Stimulated activated CD8-positive, alpha-beta memory T cell treated with anti-CD3 and anti-CD28 coated beads, Interleukin-7, amount 100 ng/mL, for 1 hour (primary cell): ENCODE measurements at places on chromosomes 5 and 9.

DNA sequence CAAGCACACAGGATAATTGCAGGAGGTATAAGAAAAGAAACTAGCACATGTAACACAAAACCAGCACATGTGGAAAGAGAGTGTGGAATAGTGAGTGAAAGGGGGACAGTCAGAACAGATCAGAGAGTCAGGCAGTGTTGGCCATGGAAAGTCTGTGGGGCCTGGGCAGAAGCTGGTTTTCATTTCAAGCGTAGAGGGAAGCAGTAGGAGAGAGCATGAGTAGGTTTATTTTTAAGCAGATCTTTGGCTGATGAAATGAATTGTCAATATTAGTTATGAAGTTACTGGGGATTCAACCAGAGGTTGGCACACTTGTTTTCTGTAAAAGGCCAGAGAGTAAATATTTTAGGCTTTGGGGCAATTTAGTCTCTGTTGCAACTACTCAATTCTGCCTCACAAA is 283.1 kb downstream of the SMARCA2 start:
- no peak for DNase-seq

DNA sequence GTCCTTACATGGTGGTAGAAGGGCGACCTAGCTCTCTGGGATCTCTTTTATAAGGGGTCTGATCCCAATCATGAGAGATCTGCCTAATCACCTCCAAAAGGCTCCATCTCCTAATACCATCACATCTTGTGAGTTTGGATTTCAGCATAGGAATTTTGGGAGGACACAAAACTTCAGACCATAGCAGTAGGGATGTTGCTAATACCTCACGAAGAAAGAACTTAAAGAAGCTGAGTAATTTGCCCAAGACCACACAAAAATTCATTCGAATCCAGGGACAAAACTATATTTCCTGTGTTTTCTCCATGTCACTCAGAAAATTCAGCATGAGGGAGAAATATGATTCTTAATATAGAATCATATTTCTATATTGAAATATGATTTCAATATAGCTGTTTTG is 32.7 kb downstream of the MTAP start:
- DNase-seq = no peak

- no peak for DNase-seq
Observed at GRCh38 chr5:14364576-14365472, 216.8 kb upstream of the OTULINL start.

DNA sequence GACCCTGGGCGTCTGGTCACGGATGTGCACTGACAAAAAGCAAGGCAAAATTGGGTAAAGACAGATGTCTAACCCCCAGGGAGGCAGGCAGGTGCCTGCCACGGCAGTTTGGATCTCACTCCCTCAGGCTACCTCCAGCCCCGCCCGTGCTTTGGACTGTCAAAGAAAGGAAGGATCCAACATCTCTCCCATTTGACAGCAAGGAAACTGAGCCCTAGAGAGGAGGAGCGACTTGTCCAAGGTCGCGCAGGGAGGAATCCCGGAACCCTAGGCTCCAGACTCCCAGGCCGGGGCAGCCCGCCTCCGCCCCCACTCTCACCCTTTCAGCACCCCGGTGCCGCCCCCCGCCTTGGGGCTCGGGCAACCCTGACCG is 376 bp downstream of the GOLGA1 start:
- no peak for DNase-seq

- no peak for DNase-seq
Observed at GRCh38 chr9:79664375-79664831, 92.6 kb downstream of the TLE4 start.

DNA sequence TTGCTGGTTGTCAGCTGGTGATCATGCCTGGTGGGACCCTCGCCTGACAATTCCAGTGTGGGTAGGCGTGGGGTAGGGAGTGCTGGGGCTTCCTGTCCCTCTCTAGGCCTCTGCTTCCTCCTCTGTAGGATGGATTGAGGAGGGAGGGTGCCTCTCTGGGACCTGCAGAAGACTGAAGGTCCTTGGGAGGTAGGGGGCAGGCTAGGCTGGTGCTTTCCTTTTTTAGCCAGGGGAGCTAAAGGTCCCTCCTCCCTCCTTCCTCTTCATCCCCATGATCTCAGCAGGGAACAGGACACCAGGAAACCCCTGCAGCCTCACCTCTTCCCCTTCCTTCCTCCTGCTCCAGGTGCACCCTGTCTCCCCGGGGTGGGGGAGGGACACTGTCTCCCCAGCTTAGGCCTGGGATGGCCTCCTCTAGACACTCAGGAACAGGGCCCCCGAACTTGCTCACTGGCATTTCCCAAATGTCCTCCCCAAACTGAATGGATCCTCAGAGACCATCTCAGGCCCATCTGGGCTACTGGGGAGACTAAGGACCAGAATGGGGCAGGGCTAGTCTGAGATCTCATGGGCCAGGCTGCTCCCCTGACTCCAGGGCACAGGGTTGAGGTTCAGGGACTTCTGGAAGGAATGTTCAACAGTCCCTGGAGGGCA is 8.4 kb downstream of the SH2D3C start:
- no peak for DNase-seq

GRCh38 chr5:73346878-73347408 is 101.6 kb downstream of the FOXD1 start:
- DNase-seq = no peak

DNA sequence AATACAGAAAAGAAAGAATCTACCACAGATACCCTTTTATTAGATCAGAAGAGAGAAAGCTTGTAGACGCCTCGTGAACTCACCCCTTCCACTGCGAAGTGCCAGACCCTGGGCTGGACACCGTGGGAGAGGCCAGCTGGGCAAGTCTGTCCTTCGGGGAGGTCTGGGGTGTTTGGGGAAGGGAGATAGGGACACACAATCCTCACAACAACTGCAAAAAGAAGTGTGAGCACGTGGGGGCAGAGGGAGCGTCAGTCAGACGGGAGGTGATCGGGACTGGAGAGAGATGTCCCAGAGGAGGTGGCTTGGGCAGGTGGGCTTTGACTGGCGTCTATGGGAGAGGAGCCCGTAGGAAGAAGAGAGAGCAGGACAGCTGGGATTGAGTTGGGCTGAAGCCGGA is 27.3 kb upstream of the GRHPR start:
- no peak for DNase-seq

DNA sequence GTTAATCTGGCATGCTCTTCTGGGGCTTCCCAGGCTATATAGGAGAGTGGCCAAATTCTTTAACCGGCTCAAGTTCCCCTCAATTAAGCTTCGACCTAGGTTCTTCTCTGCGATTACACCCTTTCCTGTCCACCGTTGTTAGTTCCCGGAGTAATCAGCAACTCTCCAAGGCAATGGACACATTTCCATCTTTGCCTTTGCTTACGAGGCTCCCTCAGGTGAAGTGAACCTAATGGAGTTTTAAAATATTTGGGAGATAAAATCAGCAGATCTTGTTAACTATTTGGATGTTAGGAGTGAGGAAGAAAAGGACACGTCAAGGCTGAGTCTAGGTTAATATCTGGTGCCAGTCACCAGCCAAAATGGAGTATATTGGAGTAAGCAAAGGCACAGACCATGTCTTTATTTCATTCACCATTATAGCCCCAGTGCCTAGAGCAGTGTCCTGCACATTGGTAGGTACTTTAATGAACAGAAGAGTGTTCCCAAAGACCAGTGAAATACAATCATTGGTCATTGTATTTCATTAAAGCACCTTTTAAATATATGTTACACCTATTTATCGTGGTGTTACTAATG is 515 bp downstream of the UTP15 start:
- DNase-seq = no peak

DNA sequence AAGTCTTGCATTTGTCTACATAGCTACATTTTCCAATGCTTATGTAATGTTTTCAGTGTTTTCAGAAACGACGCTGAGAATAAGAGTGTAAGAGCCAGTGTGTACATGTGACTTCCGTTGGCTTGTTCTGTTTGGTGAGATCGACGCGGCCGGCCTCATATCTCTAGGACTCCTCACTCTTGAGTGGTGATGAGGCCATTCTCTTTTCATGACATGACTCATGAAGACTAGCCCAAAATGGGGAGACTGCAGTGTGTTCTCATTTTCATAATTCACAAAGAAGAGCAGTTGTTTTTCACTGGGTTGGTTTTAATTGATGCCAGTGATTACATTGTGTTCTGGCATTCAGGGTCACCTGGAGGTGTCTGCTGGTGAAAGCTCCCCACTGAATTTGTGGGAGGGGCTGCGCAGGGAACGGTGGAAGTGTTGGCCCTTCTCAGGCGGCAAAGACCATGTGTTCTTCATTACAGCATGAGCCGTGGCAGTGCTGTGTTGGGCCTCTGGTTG is 131.5 kb upstream of the OTULINL start:
- DNase-seq = no peak

- DNase-seq = no peak
Observed at GRCh38 chr5:120512791-120513650, 48.9 kb downstream of the PRR16 start.

DNA sequence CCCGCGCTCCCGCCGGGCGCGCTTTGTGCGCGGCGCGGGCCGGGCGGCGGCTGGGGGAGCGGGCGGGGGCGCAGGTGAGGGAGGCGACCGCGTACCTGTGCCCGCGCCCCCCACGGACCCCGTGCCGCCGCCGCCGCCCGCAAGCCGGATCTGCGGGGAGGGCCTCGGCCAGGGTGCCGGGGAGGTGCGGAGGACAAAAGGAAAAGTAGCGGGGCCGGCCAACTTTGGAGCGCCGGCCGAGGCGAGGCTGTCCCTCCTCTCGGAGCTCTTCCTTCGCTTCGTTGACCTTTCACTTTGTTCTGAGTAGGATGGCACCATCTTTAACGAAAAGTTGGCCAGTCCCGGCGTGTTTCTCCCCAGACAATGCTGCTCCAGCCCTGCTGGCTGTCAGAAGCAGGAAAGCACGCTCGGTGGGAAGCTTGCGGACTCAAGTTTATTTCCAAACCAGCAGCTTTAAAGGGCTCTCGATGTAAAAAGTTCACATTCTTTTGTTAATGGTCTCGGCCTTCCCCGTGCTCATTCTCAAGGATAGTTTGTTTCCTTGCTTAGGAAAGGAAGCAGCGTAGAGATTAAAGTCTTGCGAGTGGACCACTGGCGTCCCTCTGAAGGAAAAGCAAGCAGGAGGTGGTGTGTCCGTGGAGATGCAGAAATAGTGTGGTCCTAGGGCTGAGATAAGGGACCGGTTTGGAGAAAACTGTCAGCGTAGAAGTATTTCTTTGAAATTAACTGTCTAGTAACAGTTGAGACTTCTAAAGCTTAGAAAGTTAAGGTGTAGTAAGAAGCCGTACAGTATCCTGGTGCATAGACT is 639 bp downstream of the EHMT1 start:
- no peak for DNase-seq

DNA sequence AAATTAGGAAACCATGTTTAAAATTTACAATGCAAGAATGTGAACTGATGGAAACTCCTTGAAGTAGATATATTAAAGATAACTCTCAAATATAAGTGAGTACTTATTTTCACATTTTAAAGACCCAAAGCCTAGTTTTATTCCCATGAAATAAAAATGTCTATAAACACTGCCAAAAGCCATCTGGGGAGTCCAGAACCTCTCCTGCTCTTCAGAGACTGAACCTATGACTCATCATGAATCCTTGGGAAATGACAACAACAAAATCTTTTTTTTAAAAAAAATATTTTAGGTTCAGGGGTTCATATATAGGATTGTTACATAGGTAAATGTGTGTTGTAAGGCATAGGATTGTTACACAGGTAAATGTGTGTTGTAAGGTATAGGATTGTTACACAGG is 33.8 kb upstream of the FYB1 start:
- no peak for DNase-seq

DNA sequence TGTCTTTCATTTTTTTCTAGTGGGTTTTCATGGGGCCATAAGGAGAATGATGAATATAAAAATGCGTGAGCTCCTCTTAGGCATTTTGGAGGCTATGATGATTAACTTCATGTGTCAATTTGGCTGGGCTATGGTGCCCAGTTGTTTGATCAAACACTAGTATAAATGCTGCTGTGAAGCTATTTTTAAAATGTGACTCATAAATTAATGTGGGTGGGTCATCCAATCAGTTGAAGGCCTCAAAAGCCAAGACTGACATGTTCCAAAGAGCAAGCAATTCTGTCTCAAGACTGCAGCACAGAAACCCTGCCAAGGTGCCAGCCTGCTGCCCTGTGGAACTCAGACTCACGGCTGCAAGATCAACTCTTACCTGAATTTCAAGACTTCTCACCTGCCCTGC is 24.4 kb upstream of the ICE1 start:
- no peak for DNase-seq

DNA sequence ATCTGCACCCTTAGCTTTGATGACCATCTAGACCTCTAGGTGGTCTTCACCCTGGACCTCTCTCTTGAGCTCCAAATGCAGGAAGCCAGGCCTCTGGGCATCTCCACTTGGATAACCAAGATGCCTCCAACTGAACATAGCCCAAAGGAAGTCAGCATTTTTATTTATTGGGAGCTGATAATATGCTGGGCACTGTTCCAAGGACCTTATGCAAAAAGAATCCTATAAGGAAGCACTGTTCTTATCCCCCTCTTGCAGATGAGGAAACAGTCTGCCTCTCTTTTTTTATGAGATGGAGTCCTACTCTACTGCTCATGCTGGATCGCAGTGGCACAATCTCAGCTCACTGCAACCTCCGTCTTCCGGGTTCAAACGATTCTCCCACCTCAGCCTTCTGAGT is 219.9 kb downstream of the CDK5RAP2 start:
- no peak for DNase-seq

GRCh38 chr9:128191406-128192046 is at the start of gene CIZ1:
CIZ1 (minus strand) TSS chr9:128191572; CDS start chr9:128190857, 715 bp downstream.
- DNase-seq = peak; percentile 54

- no peak for DNase-seq
Observed at GRCh38 chr9:113665064-113665463, 201.5 kb downstream of the RGS3 start.

DNA sequence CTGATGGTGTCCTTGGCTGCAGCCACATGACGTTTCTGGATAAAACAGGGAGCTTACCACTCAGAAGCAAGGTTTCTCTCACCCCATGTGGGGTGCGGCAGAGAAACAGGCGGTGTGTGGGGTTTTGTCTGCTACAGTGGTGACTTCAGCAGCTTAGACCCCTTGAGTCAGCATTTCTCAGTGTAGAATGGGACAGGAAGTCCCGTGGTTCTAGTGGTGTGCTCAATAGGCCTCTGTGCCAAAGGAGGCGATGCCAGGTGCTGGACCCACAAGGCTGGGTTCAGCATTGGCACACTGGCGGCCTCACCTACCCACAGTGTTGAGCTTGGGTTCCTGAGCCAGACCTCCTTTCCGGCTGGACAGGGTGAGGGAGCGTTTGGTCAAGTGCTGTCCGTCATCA is 125.2 kb upstream of the SMIM23 start:
- no peak for DNase-seq

GRCh38 chr9:5516453-5517220 is 6.3 kb downstream of the PDCD1LG2 start:
- no peak for DNase-seq

- no peak for DNase-seq
Observed at GRCh38 chr9:92312887-92313623, 12.1 kb downstream of the NOL8 start.

DNA sequence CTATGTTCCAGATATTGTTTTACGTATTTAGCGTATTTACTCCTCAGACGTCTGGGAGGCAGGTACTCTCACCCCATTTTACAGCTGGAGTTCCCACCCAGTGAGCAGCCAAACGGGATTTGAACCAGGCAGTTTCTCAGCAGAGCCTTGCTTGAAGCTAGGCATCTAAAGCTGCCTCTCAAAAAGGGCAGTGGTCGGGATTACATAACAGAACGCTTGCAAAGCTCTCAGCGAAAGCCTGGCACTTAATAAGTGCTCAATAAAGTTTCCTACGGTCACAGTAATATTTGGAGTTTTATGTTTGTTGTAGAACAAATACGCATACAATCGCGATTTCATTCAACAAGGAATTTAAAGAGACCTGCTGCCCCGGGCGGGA is 286 bp upstream of the BSPRY start:
- DNase-seq = no peak
